ENCODE measurements at places on chromosomes 2 and 18.

DNA sequence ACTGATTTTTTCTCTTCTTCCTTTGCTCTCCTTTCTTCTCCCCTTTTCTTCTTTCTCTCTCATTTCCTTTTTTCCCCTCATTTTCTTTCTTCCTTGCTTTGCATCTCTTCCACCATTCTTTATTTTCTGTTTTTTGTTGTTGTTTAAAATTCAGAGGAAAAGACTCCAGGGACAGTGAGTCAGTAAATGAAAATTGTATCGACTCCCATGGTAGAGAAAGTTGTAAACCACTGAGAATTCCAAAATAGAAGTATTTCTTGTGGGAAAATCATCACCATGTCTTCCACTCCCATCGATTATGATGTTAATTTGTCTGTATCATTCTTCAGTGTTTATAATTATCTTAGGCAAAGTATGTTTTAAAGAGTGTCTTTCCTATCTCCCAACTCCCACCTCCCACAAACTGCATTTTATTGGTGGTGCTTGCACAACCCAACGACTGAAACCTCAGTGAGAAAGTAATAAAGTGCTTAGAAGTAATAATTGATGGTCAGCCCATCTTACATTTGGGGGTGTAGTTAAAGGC lies 134.3 kb downstream of the IRS1 start:
- DNase-seq, result no peak

- no peak for DNase-seq
Observed at GRCh38 chr18:22223254-22223964, 54.0 kb downstream of the GATA6 start.

- DNase-seq, result no peak
Observed at GRCh38 chr2:85243101-85244072, 84.4 kb downstream of the TGOLN2 start.

DNA sequence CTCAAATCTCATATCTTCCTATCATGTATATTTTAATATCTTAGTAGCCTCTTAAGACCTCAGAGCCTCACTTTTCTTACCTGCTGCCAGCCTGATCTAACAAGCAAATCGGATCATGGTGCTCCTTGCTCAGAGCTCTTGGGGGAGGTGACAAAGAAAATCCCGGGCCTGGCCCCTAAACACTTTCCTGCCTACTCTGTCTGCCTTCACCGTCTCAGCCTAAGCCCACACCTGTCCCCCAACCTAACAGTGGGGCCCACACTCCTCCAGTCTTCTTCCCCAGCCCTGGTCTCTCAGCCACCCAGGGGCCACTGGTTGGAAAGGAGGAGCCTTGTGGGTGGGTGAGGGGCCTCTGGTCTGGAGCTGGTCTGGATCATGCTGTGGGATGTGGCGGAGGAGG lies 207.3 kb downstream of the HAUS1 start:
- DNase-seq, result no peak

DNA sequence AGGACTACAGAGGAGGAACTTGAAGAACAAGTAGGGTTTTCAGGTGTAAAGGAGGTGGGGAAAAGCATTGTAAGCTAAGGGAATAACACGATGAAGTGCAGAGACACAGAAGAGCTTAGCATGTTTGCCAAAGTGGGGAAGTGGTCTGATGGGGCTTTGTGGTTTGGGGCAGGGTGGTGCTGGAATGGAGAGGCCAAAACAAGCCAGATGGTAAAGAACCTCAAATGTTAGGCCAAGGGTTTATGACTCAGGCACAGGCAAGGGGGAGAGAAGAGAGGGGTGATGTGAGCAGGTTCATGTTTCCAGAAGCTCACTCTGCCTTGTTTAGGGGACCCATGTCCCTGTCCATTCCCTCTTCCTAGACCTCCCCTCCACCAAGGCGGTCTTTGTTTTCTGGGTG lies 104.5 kb upstream of the YWHAQ start:
- no peak for DNase-seq

DNA sequence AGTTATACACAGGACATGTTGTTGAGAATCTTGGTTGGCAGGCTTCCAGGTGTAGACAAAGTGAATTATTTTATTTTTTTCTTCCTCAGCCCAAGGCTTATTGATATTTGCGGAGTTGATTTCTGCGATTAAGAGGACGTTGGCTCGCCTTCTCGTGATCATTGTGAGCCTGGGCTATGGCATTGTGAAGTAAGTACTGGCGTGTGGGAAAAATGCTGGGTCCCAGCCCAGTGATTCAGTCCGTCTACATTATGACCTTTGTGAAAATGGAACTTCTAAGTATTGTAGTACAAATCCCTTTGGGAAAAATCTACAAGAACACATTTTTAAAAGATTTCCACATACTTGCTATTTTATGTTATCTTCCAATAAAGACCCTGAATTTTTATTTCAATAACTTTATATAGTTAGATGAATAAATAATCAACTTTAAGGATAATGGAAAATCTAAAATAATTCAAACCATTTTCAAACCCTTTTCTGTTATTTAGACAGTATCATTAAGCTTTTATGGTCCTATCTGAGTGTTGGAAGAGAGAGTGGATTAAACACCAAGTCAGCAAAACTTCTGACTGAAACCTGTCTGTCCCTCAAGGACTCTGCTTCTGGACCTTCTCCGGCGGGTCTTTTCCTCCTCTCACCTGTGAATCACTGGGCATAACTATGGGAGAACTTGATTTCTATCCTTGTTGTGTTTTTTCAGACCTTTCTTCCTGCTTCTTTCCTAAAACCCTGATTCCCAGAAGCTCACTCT lies 31.0 kb downstream of the TMEM87B start:
- DNase-seq, result no peak

DNA sequence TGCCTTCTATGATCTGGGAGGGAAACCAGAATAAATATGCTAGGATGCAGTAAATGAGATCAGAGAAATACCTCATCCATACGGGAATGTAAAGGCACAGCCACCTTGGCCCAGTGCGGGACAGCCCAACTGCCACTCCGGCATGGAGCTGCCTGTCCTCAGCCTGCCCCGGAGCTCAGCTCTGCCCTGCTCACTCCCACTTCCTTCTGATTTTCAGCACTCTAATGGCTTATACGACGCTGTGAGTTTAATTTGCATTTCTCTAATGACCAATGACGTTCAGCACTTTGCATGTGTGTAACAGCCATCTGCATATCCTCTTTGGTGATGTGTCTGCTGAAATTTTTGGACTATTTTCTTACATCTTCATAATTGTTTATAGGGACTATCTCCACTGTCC lies 172.5 kb upstream of the RAB6C start:
- DNase-seq, result no peak

- no peak for DNase-seq
Observed at GRCh38 chr2:144014103-144014502, 505.8 kb downstream of the ZEB2 start.

DNA sequence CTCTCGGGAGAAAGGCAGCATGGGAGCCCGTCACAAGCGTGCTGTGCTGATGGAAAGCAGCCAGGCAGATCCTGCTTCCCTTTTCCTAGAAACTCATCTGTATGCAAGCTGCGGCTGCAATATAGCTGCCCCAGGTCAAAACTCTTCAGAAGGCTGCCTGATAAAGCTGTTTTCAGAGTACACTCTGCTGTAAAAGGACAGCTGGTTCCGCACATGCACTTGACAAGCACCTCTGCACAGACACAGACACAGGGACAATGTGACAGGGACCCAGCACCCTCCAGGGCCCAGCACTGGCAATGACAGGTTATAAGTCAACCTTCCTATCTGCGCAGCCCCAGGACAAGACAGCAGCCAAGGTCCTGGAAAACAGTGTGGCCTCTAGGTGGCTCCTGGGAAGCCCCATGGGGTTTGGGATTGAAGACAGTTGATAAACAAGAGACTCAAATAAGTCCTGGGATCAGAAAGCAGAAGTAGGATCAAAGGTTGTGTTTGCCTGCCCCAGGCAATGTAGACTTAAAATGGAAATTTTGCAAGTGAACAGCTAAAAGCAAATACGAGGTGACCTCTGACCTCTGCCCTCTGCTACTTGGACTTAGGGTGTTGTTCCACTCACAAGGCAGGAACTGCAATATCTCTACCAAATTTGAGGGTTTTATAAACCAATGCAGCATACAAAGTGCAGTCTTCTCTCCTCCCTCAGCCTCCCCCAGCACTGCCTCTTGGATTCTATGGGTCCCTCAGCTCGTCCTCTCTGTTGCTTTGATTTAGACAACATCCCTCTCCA lies 16.9 kb downstream of the SLC66A2 start:
- no peak for DNase-seq

- DNase-seq, result no peak
Observed at GRCh38 chr2:4047961-4048891, 344.9 kb downstream of the DCDC2C start.

DNA sequence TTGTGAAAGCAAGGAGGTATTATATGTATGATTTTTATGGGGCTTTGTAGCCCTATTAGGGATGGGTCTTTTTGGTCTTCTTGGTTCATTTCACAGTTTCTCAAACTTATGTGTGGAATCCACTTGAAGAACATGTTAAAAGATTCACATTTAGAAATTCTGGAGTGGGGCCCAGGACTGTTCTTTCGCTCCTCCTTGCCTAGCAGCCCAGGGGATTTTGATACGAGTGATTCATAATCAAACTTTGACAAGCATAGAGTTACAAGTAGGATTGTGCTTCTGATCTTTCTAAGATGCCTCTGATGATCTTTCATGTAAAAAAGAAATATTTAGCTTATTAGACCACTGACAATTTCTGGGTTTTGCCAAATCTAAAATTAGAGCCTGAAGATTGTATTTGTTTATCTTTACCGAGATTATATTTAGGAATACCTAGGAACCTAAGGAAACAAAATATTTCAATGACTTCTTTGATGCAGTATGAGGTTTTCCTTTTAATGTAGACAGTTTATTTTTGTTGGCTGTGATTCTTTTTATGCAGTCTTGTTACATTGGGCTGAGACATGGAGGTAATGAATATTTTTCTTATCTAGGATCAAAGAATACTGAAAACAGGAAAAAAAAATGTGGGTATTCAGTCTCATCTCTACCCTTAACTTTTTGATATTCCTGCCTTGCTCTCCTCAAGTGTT lies 324.0 kb downstream of the PARD3B start:
- DNase-seq, result no peak

DNA sequence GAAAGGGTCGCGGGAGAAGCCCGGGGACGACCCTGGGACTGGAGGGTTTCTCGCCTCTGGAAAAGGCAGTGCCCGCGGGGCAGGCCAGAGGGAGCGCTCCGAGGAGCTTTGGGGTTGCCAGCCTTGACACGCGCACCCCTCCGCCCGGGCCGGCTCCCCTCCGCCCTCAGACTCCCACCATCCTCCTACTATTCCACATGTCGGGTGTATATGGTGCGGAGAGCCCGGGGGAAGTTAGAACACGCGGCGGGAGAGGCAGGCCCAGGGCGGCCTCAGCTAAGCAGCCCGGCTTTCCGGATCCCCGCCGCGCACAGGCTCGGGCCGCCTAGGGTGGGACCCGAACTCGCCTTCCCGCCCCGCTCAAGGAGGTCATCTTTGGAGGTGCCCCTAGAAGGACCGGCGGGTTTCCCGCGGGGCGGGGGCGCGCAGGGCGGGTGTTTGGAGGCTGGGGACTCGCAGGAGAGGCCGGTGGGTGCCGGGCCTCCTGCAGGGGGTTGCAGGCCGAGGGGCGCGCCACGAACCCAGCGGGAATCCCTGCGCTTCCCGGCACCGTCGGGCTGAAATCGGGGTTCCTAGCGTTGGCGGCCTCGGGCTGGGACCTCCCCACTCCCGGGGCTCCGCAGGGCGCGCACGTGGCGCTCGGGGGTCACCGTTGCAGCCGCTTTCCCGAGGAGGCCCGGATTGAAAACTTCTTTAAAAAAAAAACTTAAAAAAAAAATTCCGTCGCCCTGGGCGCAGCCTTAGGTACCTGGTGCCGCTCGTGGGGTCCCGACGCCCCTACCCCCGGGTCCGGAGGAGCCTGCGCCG lies 3.7 kb downstream of the NFATC1 start:
- no peak for DNase-seq

DNA sequence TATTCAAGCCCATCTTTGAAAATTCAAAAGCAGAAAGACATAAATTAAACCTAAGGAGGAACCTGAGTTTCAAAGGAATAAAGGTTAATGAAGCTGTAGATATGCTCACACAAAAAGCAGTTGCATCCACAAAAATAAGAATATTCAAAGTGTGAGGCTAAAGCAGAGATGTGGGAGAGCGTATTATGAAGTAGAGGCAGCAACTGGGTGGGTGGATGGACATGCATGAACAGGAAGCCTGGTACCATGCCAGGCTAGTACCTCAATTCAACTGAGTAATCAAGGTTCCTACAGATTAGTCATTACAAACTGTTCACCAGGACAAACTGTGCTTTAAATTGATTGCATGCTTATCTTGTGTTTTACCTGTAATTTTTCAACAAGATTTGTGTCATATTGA lies 330.0 kb upstream of the PKDCC start:
- no peak for DNase-seq

Measured in stimulated activated CD8-positive, alpha-beta memory T cell treated with anti-CD3 and anti-CD28 coated beads, Interleukin-4, amount 100 ng/mL, for 1 hour (primary cell).